Fibroblast of skin of abdomen (primary cell): ENCODE measurements at places on chromosomes 2 and 18.

- DNase-seq: no peak
These were observed 69.8 kb downstream of the ARHGEF33 start for GRCh38 chr2:38959466-38959865.

DNA sequence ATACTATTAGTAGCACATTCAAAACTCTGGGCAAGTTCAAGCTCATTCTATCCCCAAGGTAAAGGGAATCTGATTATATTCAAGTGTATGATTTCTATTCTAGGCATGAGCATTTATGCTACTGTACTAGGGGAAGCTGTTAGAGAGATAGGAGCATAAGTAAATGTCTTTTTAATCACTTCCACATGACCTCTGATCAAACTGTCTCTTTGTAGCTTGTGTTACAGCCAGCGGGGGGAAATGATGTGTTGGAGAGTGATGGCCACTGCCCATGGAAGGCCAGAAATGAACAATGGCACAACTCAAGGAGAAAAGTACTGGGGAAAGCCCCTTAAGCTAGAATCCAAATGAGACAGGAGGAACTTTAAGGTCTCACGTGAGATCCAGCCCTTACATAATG lies 894.9 kb upstream of the CDH2 start:
- DNase-seq: peak; percentile 20

- no peak for DNase-seq
These were observed 245.9 kb downstream of the TFCP2L1 start for GRCh38 chr2:121038891-121039616.

- no peak for DNase-seq
These were observed 330.0 kb upstream of the PKDCC start for GRCh38 chr2:41717839-41718238.

DNA sequence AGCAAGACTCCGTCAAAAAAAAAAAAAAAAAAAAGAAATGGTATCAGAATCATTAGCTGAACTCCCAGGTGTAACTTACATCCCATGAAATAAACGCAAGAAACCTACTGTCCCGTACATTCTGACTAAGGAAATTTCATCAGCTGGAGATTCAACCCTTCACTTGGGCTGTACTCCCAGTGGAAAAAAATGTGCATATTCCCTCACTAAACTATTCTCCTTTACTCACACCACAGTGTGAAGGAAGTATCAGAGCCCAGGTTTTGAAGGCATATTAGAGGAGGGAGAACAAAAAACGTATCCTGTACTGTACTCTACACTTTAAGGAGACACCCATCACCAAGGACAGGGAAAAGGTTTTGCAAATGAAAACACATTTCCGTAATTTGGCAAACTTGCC lies 64.3 kb downstream of the DNER start:
- no peak for DNase-seq

DNA sequence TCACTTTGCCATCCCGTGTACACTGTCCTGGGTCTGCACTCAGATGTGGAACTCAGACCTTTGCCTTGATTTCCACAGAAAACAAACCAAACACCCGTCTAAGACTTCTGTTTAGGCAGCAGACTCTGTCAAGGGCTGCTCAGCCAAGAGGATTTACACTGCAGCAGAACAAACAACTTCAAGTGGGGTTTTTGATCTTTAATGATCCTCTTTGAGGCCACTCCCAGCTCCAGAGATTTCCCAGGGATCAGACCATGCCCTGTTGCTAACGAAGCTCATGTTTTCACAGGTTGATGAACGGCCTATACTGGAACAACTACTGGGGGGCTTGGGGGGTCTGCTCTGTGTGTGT lies 52.5 kb upstream of the LGALSL start:
- no peak for DNase-seq
